ENCODE measurements at places on chromosomes 12 and 14.

DNA sequence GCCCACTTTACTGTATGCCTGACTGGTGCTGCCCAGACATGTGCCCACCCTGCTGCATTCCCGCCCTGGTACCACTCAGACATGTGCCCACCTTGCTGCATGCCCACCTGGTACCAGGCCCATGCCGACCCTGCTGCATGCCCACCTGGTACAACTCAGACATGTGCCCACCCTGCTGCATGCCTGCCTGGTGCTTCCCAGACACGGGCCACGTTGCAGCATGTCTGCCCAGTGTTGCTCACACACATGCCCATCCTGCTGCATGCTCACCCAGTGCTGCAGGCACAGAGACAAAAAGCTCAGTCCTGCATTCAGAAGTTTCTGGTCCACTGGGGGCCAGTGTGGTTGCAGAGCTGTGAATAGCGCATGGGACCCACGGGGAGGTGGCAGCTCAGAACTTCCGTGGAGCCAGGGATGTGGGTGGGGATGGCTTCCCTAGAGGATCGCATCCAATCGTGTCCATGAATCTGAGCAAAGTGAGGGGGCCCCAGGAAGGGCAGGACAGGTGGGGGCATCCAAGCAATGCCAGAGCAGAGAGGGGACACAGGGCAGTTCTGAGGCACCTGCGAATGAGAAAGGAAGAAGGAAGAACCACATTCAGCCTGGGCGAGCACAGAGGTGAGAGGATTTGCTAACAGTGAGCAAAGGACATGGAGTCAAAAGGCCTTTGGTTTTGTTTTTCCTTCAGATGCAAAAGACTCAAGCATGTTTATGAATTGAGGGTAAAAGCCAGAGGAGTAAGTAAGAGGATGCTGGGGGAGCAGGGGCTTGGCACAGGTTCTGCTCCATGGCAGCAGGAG lies 175.9 kb upstream of the C14orf180 start:
- no peak for DNase-seq

DNA sequence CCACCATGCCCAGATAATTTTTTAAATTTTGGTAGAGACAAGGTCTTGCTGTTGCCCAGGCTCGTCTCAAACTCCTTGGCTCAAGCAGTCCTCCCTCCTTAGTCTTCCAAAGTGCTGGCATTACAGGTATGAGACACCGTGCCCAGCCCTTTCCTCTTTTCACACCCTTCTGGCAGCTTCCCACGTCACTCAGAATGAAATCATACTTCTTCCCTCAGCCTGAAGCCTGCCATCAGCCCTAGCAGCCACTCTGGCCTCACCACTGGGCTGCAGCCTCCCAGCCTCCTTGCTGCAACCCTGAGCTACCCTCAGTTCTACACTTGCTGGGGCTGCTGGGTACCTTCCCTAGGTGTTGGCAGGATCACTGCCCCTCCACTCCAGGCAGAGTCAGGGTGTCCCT lies 18.2 kb downstream of the ANKRD9 start:
- no peak for DNase-seq

DNA sequence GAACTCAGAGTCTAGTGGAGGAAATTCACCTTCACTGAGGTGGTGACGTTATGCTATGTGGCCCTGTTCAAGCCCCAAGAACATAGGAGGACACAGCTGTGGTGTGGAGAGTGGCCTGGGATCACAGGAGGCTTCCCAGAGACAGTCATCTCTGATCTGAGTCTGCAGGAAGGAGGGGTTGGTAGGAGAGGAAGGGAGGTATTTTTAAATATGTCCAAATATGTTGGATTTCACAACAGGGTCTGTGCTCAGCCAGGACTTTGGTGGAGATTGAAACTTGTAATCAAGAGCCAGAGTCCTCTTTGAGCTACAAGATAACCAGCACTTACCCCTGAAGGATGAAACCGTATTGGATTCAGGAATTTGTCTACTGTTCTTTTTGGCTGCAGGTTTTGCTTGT lies 26.4 kb upstream of the MED13L start:
- DNase-seq = no peak

GRCh38 chr12:237026-237815 lies 23.3 kb upstream of the SLC6A12 start:
- no peak for DNase-seq

- no peak for DNase-seq
Measured at GRCh38 chr12:32051511-32052211, 55.0 kb upstream of the BICD1 start.
